ENCODE measurements at places on chromosomes 2 and 18.

DNA sequence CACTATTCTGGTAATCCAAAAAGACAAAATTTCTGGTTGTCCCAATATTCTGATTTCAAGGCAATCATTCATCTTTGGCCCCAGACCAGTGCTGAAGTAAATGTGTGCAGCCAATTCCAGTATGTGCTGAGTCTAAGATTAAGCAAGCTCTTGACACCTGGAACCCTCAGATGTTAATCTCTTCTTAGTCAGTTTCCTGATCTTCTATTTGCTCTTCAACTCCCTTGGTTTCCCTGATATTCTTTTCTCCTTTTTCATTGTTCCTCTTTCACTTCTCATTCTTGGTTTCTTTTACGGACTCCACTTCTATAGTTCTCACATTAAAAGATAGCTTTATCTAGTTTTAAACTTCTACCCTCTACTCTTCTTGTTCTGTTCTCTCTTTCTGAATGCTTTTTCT is 445.7 kb upstream of the FANCL start:
- DNase-seq, result no peak

- no peak for DNase-seq
These were observed 795.5 kb upstream of the CDH2 start for GRCh38 chr18:28972333-28972907.

- peak; percentile 75 for DNase-seq
These were observed 202.5 kb downstream of the LRRTM1 start for GRCh38 chr2:80102026-80102425.

GRCh38 chr2:122755281-122755780 is 999.9 kb downstream of the TSN start:
- DNase-seq, result no peak

DNA sequence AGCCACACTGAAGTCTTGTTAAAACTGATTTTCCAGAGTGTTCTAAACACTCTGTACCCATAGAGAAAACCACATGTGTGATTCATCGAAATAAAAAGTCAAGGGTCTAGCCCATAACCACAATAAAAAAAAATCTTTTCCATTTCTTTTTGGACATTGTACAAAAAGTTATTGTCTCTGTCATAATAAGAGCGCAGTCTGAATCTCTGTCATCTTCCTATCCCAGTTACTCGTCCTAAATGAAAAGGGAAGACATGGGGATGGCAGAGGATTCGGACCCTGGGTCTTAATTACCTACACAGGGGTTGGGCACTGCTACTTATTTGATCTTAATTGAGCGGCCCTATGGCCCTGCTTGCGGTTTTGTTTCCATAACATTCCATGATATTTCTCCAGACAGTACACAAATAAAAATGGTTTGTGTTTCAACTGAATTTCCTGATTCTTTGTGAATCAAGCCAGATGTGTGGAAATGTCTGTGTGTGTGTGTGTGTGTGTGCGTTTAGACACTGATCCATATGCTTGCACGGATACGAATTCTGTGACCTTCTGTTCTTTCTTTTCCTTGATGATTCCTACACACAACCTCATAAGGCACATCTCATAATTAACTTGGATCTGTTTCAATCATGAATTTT is 133.4 kb upstream of the SPATS2L start:
- DNase-seq, result peak; percentile 93

- no peak for DNase-seq
These were observed 28.1 kb upstream of the MYCN start for GRCh38 chr2:15912203-15912602.

DNA sequence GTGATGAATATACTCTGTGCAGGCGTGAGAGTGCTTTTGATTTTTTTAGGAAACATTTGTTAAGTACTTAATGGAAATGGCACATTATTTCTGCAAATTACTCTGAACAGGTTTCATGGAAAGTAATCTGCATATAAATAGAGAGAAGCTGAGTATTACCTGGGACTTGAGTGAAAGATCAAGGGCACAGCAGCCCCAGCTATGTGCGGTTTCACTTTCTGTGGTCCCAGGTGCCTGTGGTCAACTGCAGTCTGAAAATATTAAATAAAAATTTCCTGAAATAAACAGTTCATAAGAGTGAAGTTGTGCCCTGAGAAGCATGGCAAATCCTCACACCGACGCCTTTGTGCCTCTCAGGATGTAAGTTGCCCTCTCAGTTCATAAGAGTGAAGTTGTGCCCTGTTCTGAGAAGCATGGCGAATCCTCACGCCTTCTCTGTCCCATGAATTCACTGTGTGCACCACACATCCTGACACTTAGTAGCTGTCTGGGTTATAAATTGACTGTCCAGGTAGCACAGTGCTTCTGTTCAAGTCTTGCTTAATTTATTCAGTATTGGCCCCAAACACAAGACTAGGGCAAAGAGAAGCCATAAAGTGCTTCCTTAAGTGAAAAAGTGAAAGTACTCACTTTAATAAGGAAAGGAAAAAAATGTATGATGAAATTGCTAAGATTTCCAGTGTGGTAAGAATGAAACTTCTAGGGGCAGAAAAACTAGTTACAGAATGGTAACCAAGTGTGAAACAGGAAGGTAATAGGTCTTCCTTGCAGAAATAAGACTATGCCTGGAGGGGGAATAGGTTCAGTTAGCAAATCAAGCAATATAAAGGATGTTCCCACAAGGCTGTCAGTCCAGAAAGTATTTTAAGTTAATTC is 4.3 kb upstream of the SNTG2 start:
- DNase-seq, result no peak

DNA sequence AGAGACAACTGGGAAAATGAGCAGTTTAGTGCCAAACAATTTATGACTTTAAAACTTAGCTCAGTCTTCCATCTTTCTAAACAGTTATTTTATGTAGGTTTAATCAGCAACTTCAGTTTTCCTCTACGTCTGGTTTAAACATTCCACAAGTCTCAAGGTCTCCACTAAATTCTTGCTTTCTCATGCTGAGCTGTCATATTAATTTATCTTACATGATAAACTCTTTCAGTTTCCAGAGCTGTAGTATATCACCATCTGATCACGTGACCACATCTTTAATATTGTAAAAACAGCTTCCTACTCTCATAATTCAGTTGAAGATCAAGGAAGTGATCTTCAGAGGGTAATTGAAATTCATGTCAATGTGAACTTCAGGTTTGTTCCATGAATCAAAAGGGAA is 158.6 kb downstream of the ZNF804A start:
- no peak for DNase-seq

DNA sequence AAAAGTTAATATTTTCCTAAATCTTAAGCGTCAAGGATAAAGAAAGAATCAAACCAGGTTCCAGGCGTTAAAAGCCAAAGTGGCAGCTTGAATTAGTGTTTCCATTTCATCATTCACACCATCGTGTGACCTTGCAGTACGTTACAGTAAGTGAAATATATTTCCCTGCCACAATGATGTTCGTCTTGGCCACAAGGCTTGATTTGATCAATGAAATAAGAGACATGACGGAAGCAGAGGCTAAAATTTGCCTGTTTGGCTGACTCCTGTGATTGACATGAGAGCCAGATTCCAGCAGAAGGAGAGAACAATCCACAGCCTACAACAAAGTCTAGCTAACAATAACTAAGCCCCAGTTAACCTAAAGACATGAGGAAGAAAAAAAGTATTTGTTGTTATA is 62.0 kb downstream of the ASXL2 start:
- no peak for DNase-seq

GRCh38 chr2:200856806-200857205 is 7.7 kb downstream of the CLK1 start:
- DNase-seq, result no peak

- DNase-seq, result no peak
These were observed 75.4 kb upstream of the HDAC4 start for GRCh38 chr2:239476029-239476756.

GRCh38 chr2:135063210-135063609 is 11.1 kb downstream of the RAB3GAP1 start:
- DNase-seq, result no peak

DNA sequence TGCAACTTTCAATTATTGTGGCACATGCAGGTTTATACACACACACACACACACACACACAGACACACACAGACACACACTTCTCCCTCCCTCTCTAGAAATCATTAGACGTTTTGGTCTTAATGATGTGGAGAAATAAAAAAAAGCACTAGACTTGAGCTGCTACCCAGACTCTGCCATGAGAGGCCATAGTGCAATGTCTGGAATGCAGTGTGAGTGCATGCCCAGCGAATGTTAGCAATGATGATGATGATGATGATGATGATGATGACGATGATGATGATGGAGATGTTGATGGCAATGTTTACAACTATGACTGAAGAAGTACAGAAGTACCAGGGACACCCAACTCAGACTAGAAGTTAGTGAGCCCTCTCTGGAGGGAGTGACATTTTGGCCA is 23.8 kb upstream of the KLHL29 start:
- no peak for DNase-seq

GRCh38 chr2:80527119-80527518 is 222.6 kb upstream of the LRRTM1 start:
- DNase-seq, result no peak

DNA sequence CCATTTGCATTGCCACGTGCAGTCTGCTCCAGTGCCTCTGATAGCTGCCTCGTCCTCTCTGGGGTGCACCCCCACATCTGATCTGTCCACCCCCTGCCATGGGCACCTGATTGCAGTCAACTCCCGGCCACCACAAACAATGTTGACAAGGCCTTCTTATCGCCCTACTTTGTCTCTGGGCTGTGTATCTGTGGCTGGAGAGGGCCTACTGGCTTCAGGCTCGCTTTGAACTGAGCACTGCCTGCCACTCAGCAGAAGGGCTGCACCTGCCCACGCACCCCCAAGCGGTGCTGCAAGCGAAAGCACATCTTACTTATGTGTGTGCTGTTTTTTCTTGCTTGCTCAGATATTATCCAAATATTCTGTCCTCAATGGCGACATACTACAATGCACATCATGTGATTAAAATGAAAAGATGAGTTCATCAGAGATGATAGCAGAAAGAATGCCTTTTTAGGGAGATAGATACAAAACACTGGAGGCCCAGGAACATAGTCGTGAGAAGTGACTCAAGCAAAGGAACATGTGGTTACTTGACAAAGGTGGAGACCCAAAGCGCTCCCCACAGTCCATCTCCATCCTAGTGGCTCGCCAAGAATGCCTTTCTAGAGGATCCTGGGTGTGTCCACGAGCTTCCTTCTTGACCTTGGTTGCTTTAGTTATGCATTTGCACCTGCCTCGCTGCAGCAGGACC is 28.8 kb downstream of the FBLN7 start:
- DNase-seq, result no peak

DNA sequence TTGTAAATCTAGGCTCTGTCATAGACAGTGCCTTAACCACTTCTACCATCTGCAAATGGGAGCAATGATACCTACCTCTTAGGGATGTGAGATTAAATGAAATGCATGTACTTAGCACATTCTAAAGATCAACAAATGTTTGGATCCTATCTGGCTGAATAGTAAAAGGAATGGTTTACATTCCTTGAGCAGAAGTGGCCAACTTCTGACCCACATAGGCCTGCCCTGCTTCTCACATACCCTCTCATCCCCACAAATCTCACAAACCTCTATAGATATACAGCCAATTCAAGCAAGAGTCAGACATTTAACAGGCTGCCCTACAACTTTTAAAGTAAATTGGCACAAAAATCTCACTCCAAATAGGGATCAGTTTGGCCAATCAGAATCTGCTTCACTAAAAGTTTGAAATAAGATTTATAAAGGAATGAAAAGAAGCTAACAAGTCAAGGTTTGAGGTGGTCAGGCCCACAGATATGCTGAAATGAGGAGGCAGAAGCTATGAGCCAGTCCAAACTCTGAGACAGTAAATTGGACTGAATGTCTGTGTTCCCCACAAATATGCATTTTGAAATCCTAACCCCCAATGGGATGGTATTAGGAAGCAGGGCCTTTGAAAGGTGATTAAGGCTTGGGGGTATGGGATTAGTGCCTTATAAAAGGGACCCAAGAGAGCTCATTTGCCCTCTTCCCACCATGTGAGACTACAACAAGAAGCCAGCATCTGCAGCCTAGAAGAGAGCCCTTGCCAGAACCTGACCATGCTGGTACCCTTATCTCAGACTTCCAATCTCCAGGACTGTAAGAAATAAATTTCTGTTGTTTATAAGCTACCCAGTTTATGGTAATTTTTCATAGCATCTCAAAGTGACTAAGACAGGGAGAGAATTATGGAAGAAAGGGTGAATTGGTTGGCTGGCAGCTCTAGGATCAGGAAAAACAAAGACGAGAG is 227.8 kb upstream of the RBMS1 start:
- no peak for DNase-seq

DNA sequence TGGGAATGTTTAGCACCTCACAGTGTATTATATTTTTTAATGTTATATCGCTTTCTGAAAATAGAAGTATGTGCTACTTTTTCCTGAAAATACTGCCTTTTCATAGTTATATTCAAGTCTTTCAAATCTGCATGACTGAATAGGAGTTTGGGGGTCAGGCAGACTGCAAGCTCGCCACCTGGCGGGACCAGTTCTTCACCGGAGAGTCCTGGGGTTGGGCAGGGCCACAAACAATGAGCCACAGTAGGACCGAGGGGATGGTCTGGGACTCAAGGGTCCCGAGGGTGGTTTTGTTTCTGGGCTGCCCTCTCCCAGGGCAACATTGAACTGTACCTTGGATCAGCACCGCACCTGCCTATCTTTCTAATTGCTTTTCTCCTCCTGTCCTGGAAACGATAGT is 70.6 kb downstream of the VWA3B start:
- no peak for DNase-seq

DNA sequence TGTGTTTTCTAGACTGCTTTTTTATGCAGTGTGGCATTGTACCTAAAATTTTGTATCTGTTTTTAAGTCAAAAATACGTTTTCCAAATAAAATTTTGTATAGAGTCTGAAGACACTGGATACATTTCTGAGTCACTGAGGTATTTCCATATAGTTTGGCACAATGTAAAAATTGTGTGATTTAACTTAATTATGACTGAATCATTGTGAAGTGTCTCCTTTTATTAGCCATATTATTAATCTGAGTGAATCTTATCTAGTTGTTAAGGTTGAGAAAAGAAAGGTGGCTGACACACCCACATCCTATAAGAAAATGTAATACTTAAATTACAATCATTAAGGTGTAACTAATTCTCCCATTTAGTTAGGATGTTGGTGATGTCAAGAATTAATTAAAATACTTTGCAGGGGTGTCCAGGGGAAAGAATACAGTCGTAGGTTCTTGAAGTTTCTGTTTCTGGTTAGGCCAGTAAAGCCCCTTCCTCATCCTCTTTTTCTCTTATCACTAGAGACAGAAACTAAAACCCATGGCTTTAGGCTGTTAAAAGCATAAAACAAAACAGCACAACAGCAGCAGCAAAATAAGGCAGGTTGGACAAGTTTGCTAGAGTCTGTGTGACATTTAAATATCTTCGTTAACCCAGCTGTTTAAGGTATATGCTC is 71.6 kb downstream of the UBE2E3 start:
- no peak for DNase-seq

- DNase-seq, result no peak
These were observed 8.6 kb upstream of the IL36A start for GRCh38 chr2:112996635-112997034.

GRCh38 chr2:25416674-25417073 is 74.9 kb upstream of the DNMT3A start:
- DNase-seq, result no peak

Data from skeletal muscle cell (primary cell).